ENCODE measurements at places on chromosomes 11 and 22.

GRCh38 chr22:32991353-32992101 lies 66.7 kb downstream of the SYN3 start:
- DNase-seq: no peak

- peak; percentile 18 for DNase-seq
Measured at GRCh38 chr11:96906476-96906875, 516.7 kb downstream of the JRKL start.

- no peak for DNase-seq
Measured at GRCh38 chr11:86688398-86689179, 16.2 kb upstream of the ME3 start.

- DNase-seq: no peak
Measured at GRCh38 chr22:49134076-49134475, 693.6 kb downstream of the BRD1 start.

DNA sequence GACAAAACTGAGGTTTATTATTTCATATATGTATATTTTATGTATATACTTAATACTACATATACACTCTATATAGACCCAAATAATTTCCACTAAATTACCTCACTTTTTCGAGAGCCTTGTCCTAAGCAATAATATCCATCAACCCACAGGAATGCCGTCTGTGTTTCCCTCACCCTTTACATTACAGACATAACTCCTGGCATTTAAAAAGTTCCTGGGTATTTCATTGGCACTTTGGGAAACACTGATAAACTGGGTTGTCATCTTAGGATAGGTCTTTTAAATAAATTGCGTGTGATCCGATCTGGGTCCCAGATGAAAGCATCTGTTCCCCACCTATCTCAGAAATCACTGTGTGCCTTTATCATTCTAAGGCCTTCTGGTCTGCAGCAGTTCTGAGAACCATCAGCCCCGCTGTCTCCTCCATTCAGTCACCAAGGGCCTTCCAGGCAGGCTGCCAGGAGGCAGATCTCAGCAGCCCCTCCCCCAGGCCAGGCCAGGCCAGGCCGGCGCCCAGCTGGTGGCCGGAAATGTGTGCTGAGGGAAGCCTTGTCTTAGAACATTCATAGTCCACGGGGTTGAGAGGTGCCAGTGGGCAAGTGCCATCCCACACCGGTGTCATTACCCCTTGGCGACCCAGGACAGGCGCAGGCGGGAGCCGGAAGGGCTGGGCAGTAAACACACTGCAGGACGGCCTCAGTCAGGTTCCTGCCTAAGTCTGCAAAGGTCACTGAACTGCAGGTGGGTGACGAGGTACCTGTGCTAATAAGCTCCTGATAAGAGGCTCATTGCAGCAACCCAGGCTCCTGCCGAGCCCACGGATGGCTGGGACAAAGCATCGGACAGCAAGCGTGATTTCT lies 3.3 kb downstream of the FGF19 start:
- peak; percentile 56 for DNase-seq

DNA sequence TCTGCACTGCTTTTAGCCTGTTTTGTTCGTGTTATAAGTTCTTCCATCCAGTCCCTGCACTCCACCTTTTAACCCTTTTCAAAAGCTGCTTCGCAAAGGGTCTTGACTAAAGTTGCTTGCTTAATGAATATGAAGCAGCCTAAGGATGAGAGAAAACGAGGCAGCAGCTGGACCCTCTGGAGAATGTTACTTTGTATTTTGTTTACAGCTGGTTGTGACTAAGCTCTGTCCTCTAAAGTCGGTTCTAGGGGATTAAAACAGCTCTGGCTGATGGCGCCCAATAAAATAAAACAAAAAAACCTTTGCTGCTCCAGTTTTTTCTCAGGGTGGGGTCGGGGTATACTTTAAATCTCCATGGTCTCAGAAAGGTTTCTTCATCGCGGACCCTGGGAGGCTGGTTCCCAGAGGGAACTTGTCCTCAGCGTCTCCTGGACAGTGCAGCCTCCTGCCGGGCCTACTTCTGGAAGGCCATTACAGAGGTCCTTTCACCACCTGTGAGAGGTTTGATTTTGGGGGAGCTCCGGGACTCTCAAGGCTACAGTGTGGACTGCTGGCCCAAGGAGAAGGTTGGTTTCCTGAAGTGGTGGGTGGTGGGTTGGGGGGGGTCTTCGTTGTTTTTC lies 836 bp upstream of the RBM4 start:
- DNase-seq: no peak

- no peak for DNase-seq
Measured at GRCh38 chr22:42769574-42770447, 49.1 kb upstream of the A4GALT start.

DNA sequence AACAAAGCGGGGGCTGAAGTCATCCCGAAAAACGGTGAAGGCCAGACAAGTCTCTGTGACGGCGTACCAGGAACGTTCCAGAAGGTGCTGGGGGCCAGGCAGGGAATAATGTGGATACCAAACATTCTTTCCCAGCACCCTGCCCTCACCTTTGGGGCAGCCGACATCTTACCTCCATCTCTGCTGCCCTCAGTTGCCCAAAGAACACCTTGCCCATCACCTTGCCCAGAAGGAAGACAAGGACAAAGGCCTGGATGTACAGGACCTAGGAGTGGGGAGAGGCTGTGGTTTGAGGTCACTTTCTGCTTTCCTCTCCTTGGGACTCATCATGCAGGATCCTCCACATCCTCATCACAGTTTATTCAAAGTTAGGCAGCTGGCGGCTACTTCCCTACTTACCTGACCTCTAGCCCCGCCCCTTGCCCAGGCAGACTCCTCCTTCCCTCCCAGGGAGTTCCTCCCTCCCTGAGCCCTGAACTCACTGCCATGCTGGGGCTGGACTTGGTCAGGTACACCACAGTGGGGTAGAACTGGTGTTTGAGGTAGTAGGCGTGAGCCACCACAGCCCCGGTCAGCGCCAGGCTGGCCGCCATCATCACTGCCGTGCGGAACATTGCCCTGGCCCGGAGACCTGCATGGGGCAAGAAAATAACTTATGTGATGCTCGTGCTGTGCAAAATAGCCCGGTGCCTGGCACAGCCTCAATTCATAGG lies 1.2 kb downstream of the SYVN1 start:
- no peak for DNase-seq

GRCh38 chr11:131392528-131393255 lies 22.3 kb downstream of the NTM start:
- DNase-seq: no peak

- no peak for DNase-seq
Measured at GRCh38 chr22:37520776-37521191, 1.6 kb upstream of the CARD10 start.

DNA sequence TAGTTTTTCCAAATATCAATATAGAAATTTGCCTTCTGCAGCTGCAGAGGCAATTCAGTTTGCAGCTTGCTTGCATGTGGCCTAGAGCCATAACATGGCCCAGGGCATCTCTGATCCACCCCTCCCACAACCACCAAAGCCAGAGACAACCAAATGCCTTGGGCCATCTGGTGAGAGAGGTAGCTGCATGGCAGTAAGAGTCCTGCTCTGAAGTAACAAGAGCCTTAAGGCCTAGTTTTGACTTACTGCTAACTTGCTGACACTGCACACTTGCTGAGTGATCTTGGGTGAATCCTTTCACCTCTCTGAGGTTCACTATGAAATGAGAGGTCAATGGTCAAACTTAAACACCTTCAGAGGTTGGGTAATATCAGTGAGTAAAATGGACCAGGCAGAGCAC lies 4.9 kb upstream of the SPECC1L start:
- DNase-seq: no peak

GRCh38 chr11:96758957-96759356 lies 369.1 kb downstream of the JRKL start:
- DNase-seq: no peak

- DNase-seq: no peak
Measured at GRCh38 chr11:65215441-65216076, 33.8 kb downstream of the CAPN1 start.

Measured in left renal cortex interstitium (tissue), 4 donors.